ENCODE measurements at places on chromosomes 4 and X.

- DNase-seq: no peak
Observed at GRCh38 chr4:104519588-104519987, 24.9 kb upstream of the CXXC4 start.

- no peak for DNase-seq
Observed at GRCh38 chr4:2792396-2792710, 532 bp upstream of the SH3BP2 start.

GRCh38 chr4:156493858-156494257 lies 477.7 kb downstream of the PDGFC start:
- DNase-seq: no peak

GRCh38 chr4:15769202-15769601 lies 8.9 kb upstream of the CD38 start:
- DNase-seq: no peak

- DNase-seq: no peak
Observed at GRCh38 chr4:93203708-93204107, 624.8 kb upstream of the ATOH1 start.

DNA sequence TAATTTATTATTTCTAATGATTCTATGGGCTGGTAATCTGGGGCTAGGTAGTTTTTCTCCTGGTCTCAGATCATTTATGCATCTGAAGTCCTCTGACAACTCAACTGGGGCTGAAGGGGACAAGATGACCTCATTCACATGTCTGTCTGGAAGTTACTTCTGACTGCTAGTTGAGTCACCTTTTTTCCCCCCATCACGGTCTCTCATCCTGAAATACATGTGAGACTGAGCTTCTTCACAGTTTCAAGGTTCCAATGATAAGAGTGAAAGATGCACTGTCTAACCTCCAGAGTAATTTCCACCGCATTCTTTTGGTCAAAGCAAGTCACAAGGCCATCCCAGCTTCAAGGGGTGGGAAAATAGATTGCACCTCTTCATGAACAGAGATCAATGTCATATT lies 356.7 kb upstream of the RPS6KA3 start:
- DNase-seq: no peak

GRCh38 chr4:177051473-177052060 lies 258.1 kb upstream of the NEIL3 start:
- no peak for DNase-seq

DNA sequence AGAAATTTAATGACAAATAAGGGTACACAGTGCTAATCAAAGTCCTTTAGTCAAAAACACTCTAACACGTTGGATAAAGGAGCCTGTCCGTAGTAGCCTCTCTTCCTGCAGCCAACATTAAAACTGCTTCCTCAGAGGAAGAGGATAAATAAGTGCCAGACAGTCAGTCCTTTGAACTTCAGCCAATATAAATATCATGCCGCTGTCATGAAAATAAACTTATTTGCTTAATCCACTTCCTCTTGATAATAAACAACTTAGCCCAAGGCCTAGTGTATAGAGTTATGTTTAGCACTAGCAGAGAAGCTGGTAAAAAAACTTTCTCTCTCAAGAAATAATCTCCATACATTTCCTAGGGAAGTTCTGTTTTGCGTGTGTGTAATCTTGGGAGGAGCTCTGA lies 196.7 kb downstream of the HS3ST1 start:
- DNase-seq: no peak

DNA sequence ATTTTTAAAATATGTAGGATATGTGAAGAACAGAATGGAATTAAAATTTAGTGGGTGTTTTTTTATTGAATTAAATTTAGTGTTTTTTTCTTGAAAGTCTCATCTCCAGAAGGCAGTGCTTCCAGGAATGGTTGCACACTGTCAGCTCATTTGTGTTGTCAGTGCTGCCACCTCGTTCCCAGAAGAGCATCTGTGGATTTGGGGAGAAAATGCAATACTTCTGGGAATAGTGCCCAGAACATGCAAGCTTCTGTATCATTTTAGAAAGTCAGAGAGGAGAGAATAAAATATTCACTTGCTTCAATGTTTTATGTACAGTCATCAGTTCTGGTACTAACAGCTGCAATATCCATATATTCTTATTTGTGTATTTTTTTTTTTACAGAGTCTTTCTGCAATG lies 608.8 kb downstream of the PCDH7 start:
- no peak for DNase-seq

- no peak for DNase-seq
Observed at GRCh38 chrX:46180258-46180687, 364.9 kb downstream of the ZNF674 start.

DNA sequence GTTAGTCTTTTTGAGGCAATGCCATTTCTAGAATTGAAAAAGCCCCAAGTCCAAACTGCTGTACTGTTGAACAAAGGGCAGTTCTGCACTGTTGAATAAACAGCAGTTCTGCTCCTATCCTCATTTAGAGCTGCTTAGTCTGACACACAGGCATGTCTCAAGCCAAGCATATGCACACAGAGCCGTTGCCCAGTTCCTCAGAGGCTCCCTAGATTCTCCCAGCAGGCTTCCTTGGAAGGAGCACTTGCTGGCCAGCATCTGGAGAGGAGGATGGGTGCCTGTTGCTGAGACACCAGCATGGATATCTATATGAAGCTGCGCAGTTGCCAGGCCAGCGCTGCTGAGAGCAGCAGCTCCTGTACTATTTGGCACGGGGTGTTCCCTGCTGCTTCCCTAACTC lies 138.3 kb upstream of the USP38 start:
- no peak for DNase-seq

GRCh38 chr4:52367282-52367830 lies 291.7 kb downstream of the USP46 start:
- DNase-seq: no peak

DNA sequence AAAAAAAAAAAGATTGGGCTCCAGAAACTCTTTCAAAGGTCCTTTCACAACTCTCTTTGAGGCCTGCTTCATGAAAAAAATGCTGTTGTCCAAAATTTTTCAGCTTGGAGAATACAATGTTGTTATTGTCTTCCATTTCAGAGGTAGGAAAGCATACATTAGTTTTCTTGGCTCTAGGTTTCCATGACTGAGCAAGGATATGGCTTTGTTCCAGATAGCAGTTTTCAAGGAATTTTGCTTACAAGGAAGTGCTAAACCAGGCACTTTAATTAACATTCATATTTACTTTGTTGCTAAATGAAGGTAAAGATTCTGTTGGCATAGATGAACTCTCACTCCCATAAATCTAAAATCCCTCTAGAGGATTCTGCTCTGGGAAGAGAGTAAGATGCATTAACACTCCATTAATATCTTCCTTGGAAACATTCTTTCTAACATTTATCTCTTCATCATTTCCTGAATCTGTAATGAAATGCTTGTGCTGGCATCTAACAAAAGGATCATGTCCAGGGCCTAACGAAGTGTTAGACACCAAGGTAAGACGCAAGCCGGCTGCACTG lies 118.4 kb downstream of the COL25A1 start:
- no peak for DNase-seq

GRCh38 chrX:124208660-124209059 lies 123.8 kb upstream of the TEX13D start:
- no peak for DNase-seq

DNA sequence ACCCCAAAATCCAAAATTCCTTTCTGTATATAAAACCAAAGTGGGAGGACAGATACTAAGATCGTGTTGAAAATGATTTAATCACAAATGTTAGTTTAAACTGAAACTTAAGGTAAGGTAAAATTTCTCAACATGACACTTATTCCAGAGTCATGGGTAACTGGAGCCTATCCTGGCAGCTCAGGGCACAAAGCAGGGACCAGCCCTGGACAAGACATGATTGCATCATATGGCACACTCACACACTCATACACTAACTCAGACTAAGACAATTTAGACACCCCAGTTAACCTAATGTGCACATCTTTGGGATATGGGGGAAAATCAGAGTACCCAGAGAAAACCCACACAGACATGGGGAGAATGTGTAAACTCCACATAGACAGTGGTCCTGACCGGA lies 244.1 kb upstream of the TEX13A start:
- DNase-seq: no peak

DNA sequence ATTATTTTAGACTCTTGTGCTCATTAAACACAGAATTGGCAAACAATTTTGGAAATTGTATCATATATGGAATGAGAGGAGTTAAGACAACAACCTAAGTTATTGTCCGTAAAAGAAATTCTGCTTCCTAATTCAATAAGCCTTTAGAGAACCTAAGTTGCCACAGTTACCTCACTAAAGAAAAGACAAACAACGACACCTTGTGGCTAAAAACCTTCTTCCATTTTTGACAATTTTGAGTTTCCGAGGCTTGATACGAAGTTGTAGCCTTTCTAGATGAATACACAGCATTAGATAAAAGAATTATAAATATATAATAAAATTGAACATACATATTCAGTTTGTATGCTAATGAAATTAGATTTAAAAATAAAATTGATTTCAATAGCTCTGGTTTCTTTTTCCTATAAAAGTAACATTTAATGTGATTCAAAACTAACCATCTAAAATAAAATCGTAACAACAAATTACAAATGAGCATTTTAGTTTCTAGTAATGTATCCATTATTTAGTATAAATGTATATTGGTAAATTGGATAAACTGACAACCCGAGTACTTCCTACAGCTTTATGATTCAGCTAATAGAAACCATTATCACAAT lies 275.1 kb downstream of the GPM6A start:
- no peak for DNase-seq

DNA sequence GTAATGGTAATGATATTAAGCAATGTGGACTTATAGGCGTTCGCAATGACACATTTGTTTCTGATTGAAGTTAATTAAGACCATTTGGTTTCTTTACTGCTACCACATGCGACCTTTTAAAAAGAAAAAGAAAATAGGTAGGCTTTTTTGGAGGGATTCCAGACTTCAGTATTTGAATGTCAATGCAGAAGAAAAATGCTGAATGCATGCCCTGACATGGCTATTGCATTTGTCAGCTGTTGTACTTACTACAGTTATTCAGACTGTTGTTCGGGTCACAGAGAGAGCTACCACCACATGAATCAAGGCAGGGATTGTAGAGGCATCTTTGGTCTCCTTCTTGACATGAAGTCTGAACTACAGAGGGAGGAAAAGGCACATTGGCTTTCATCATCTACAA lies 163.7 kb downstream of the CORIN start:
- DNase-seq: no peak

DNA sequence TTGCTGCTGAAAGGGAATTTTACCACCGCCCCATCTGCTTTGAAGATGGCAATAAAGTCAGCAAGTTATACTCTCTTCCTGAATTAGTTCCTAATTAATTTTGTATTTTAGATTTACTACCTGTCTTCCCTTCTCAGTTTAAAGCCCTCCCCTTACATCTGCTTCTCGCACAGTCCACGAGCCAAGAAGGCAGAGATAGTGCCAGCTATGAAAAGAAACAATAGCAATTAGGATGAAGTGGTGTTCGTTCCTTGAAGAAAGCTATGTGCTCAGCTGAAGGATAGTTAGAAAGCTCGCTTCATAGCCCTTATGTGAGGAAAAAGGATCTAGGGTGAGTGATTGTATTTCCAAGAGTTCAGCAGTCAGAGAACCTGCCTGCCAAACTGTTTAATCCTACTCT lies 1678.8 kb upstream of the TENM3 start:
- DNase-seq: no peak

DNA sequence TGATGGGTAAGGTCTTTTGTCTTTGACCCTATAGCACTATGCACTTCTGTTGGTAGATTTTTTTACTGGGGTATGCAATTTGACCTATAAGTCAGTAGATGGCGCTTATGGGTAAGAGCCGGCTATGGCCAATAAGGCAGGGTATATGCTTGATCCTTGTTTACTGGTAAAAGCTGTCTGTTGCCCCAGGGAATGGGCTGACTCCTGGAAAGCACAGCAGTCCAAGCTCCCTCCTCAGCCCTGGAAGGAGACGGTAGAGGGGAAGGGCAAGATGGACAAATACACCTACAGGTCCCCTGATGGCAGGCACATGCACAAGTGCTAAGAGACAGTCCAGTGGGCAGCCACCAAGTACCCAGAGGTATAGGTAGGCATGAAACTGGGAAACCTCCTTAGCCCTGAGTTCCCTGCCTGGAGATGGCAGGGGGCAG lies 63.7 kb downstream of the ADAMTS3 start:
- no peak for DNase-seq

GRCh38 chrX:132086672-132087071 lies 41.1 kb downstream of the FRMD7 start:
- DNase-seq: no peak

GRCh38 chrX:23854122-23854521 lies 53.6 kb downstream of the APOO start:
- no peak for DNase-seq

GRCh38 chrX:133434197-133434820 lies 19.0 kb upstream of the GPC4 start:
- DNase-seq: no peak

DNA sequence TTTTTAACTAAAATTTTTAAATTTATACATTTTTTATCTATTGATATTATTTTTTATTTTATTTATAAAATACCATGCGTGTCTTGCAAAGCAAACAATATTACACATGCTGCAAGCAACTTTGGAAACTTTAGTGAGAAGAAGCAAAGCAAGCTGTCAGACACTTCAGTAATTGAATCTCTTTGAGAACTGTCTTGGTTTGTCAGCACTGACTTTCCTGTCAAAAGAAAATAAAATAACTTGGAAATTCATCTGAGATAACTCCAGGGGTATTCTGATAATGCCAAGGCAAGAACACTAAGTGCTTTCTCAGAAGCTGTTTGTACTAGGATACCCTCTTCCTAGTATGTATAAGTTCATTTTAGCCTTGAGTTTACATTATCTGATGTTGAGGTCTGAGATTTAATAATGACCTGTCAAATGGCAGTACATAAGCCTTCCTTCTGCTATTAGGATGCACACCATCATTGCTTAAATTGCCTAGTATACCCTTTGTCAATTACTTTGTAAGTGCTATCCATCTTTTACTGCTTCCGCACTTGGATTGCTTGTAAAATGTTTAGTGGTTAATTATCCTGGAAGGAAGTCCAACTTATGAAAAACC lies 624.2 kb upstream of the AGA start:
- no peak for DNase-seq

Data from stimulated activated CD8-positive, alpha-beta memory T cell treated with anti-CD3 and anti-CD28 coated beads, Interleukin-7, amount 100 ng/mL, for 4 hours (primary cell).